Mucosa of descending colon (tissue), 3 donors: ENCODE measurements at places on chromosomes 2 and 18.

GRCh38 chr2:36823862-36824261, 127.4 kb downstream of the VIT start:
- no peak for DNase-seq

DNA sequence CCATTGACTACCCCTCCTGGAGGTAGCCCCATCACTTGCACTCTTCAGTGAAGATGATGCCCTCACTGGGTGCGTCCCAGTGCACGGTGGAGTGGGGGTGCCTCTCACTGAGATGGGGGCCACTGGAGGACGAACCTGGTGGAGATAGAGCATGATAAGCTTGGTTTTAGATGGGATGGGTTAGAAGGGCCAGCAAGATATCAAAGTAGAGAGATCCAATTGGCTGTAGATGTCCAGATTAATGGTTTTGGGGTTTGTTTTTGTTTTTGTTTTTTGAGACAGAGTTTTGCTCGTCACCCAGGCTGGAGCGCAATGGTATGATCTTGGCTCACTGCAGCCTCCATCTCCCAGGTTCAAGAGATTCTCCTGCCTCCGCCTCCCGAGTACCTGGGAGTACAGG, 28.3 kb downstream of the DPYSL5 start:
- DNase-seq: no peak

- DNase-seq: no peak
Measured at GRCh38 chr2:72212486-72212855, 64.8 kb upstream of the CYP26B1 start.

DNA sequence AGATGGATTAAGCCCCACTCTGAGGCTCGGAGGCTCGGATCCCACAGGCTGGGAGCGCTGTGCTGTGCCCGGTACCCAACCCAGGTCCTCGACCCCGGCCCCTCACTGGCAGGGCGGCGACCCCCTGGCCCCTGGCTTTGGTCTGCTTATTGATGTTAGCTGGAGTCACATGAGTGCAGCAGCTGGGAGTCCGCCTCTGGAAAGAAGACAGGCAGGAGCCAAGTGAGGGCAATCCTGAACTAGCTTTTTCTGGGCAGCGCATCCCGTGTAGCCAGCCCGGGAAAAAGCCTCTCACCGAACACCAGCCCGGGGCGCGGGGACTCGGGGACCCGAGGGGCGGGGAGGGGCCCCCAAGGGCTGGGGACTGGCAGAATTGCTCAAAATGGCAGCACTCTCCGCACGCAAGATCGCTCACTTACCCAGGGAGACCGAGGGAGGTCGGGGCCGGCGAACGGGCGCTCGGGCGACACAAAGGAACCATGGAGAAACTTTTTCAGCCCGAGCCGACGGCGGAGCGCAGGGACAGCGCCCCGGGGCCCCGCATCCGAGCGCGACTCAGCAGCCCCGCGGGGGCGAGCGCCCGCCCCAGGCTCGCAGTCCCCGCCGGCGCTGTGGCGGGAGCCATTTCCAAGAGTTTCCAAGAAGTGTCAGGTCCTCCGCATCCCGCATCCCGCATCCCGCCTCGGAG, 567 bp downstream of the TMEM200C start:
- DNase-seq: no peak

DNA sequence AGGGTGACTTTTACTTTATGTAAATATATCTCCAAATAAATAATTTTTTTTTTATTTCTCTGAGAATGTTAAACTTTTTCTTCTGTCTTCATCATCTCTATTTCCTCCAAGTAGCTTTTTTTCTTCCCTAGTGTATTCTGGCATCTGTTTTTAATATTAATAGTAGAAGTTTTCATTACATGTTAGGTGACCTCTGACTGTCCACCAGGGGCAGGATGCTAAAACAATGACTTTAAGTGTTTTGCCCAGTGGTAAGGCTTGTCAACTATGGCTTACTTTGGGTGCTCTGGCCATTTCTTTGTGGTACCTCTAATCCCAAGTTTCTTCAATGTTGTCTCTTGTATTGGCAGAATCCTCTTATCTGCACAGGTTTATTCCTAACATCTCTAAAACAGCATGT, 127.1 kb downstream of the SRBD1 start:
- DNase-seq: no peak

DNA sequence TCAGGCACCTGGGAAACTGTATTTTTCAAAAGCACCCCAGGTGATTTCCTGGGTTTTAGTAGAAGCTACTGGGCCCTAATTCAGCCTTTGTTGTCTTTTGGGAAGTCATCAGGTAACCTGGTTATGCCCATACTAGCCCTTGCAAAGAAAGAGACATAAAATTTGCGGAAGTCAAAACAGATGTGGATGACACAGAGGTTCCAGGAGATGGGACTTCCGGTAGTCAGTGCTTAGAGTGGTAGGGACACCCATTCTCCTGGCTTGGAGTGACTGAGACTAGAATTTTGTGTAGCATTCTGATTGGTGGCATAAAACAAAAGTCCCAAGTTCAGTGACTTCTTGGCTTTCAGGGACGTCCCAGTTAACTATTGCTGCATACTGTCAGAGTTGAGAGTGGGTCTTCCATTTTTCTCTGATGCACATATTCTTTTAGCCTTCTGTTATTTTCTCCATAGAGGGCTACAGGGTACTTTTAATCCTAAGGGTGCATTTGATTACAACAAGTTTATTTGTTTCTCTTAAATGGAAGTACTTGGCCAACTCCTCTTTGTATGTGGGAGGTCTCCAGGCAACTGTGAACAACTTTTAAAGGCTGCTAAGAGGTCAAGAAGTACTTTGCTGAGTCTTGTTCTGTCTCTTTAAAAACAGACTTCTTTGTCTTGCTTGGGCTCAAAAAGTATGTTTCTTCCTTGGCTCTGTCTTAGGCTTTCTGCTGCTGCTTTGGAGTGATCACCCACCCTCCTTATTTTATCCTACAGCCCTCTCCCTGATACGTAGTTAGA, 8.8 kb downstream of the NAB1 start:
- no peak for DNase-seq

DNA sequence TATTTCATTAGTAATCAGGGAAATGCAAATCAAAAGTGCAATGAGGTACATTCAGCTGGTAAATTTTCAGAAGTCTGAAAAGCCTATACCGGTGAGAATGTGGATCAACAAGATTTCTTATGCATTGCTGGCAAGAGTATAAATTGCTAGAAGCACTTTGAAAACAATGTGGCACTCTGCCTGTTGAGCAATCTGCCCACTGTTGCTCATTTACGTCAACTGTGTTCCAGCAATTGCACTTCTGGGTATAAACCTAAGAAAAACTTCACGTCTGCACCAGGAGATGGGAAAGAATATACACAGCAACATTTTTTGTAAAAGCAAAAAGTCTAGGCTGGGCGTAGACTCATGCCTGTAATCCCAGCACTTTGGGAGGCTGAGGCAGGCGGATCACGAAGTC, 40.8 kb downstream of the MTERF4 start:
- no peak for DNase-seq

GRCh38 chr2:10963155-10963554, 51.4 kb downstream of the KCNF1 start:
- no peak for DNase-seq

GRCh38 chr2:236887531-236887930, 198.2 kb upstream of the COPS8 start:
- no peak for DNase-seq

GRCh38 chr2:71831193-71831577, 316.5 kb downstream of the CYP26B1 start:
- DNase-seq: no peak

DNA sequence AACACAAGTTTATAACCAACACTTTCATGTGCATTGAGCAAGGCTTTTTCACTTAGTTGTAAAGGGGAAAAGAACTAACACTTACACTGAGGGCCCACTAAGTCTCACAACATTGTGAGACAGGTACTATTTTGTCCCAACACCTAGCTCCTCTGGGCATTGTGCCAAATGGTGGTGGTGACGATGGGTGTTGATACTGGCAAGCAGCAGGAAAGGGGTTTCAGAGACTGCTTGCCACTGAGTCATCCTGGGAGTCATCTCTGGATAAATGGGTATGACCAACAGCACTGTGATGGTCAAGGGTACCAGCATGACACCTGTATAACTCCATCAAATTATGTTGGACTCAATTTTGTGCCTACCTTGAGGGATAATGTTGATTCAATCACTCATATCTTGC, 138.8 kb upstream of the ITGA6 start:
- DNase-seq: no peak

- DNase-seq: no peak
Measured at GRCh38 chr2:35598310-35598709, 757.3 kb upstream of the CRIM1 start.

GRCh38 chr2:138994502-138994901, 214.3 kb upstream of the NXPH2 start:
- DNase-seq: no peak

GRCh38 chr2:74011246-74011645, 26.5 kb downstream of the TET3 start:
- DNase-seq: no peak

DNA sequence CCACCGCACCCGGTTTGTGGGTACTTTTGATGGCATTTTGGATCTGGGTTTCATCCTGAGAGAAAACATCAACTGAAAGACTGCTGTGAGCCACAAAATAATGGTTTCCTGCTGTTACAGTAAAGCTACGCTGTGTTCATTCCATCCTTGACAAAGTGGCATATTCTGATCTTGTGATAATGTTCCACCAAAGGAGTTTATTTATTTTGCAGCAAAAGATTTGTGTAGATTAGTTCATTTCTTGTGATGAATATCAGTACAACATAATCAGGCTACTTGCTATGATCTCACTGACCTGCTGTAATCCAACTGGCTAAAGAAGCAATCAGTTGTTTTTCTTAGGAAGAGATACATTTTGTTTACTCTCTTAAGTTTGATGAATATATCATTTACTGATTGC, 45.0 kb downstream of the EEF1B2 start:
- no peak for DNase-seq

DNA sequence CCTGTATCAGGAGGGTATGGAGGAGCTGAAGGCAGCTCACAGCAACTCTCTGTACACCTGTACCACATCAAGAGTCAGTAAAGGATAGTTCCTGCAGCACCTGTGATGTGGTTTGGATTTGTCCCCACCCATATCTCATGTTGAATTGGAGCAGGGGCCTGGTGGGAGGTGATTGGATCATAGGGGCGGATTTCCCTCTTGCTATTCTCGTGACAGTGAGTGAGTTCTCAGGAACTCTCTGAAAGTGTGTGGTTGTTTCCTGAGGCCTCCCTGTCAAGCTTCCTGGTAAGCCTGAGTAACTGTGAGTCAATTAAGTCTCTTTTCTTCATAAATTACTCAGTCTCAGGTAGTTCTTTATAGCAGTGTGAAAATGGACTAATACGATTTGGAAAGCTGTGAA, 28.9 kb downstream of the OSBPL1A start:
- DNase-seq: no peak

DNA sequence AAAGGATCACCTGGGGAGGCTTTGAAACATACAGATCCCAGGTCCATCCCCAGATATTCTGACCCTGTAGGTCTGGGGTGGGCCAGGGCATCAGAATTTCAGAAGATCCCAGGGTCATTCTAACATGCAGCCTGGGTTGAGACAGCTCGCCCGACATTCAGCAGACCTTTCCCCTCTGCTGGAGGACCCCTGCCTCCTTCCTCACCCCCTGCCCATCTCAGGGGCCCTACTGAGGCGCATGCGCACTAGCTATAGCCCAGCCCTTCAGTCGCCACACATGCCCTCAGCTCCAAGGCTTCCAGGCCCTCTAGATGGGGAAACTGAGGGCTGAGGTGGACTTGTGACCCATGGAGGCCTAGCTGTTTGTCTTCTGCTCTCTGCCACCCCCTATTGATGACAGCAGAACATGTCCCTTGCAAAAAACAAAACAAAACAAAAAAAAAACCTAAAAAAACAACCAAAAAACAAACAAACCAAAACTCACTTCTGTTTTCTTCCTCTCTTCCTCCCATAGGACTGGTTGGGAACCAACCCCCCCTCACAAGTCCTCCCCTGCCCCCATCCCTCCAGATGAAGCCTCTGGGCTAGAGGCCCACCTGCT, 91.3 kb downstream of the ZBTB7C start:
- DNase-seq: no peak

GRCh38 chr2:74566076-74566753, 11.7 kb downstream of the DOK1 start:
- no peak for DNase-seq

- DNase-seq: no peak
Measured at GRCh38 chr2:205717175-205717846, 35.0 kb downstream of the NRP2 start.

DNA sequence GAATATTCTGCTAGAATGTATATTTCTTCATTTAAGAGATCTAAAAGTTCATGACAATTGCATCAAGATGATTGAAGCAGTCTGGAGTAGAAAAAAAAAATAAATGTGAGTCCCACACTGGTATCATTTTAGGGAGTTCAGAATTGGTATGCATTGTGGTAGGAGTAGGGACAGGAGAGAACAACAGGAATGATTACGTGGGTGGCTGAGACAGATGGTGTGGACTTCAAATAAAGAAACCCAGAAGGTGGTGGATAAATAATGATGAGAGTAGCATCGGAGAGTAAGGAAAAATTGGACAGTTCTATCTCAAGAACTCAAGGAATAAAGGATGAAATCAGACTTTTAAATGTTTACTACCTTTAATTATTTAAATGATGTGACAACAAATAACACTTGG, 289.6 kb downstream of the GALNT13 start:
- no peak for DNase-seq

DNA sequence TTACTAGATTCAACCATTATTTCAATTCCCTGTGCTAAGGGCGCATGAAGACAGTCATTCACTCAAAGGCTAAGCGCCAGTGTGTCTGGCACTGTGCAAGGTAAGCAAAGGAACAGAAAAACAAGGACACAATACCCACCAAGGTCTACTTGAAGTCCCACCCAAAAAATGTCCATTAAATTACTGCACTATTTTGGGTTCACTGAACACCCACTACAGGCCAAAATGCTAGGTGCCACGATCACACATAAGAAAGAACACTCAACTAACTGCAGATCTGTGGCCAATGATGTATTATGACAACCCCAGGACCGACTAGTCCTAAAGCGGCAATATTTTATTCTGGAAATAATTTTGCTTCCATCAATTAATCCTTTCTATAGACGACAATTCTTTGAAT, 1.8 kb downstream of the TMEM131 start:
- no peak for DNase-seq

DNA sequence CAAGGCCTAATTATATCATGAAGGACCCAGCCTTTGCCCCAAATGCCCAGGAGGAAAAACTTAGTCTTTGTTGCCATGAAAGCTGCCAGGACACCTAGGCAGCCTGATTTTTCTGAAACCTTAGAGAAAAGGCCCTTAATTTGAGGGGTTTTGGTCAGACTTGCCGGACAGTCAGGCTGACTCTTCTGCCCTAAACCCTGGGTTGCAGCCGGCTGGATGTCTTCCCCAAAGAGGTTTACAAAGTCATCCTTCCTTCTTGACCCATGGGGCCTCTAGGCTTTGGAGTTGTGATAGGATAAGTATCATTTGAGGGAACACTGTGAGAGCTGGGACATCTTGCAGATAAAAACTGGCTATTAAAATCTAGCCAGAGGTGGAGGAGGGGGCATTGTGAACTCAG, 2.4 kb upstream of the HOXD1 start:
- DNase-seq: no peak
